ENCODE measurements at places on chromosomes 6 and 20.
A peak's percentile ranks its signal among the peaks of the same experiment; 100 is the strongest.

- no peak for DNase-seq
These were observed 48.2 kb downstream of the FRK start for GRCh38 chr6:116012471-116012949.

DNA sequence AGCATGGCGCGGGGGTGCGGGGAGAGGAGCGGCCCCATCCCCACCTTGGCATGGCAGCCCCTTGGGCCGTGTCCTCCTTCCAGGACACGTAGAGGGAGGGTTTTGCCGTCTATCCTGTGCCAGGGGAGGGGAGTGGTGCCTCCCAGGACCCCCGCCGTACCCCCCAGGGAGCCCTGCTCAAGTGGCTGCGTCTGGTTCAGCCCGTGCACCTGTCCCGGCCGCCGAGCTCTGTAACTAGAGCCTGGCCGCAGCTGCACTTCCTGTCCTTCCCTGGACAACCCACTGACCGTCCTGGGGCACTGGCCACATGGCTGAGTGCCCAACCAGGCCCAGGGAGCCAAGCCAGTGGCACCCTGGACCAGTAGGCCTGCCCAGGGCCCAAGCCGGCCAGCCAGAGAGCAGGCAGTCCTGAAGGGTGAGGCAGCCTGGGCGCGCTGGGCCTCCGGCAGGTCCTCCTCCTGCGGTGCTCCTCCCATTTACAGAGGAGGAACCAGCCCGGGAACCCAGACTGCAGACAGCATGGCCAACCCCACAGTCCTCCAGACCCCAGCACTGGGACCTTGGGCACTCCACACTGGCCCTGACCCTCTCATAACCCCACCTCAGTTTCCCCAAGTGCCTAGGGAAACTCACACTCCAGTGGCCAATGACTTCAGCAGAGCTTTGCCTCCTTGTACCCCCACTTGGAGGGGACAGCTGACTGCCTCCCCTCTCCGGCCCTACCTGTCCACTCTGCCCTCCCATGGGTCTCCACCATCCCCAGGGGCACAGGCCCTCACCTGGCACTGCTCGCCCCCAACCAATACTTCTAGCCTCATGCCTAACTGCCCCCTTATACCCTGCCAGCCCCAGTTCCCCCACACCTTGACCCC is 8.7 kb downstream of the LAMA5 start:
- no peak for DNase-seq

- DNase-seq, result no peak
These were observed 31.6 kb downstream of the GJA10 start for GRCh38 chr6:89925826-89926225.

- DNase-seq, result no peak
These were observed 74.8 kb downstream of the IYD start for GRCh38 chr6:150443621-150444020.

DNA sequence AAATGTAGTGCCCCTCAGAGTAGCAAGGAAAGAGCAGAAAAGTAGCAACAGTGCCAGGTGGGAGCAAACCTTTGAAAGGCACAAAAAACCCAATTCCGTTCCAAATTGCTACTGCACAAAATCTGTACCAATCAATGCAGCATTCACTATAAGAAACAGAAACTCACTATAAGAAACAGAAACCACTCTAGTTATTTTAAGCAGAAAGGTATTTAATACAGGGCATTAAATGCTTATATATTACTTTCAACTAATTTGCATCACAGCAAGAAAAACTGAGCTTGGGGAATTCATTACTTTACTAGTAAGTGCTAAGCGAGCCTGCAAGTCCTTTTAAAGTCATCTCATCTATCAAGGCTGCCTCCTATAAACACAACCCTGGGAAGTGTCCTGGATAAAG is 116.5 kb upstream of the OLIG3 start:
- DNase-seq, result no peak

DNA sequence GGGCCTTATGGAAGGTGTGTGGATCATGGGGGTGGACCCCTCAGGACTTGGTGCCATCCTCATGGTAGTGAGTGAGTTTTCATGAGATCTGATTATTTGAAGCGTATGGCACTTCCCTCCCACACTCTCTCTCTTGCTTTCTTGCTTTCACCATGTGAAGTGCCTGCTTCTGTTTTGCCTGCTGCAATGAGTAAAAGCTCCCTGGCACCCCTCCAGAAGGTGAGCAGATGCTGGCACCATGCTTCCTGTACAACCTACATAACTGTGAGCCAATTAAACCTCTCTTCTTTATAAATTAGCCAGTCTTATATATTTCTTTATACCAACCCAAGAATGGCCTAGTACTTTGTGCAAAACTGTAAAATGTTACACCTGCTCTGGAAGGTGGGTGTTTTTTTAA is 396.8 kb upstream of the HS3ST5 start:
- DNase-seq, result no peak

DNA sequence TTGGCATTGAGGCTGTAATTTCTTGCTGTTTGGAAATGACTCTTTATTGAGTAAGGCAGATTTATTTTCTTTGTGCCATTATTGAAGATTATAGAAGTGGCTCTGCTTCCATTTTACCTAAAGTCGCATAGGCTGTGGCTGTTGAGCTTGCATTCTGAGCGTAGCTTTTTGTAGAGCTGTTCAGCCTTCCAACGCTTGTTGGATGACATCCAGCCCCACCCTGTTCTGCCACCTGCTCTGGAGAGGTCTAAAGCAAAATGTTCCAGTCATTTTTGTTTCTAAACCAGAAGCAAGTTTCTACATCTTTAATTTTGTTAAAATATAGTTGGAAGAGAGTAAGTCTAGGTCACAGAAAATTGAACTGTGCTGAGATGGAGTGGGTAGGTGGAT is 24.4 kb downstream of the UST start:
- DNase-seq, result no peak

- no peak for DNase-seq
These were observed 212.8 kb downstream of the ZMYND8 start for GRCh38 chr20:47143657-47144056.

- no peak for DNase-seq
These were observed 17.2 kb downstream of the HEY2 start for GRCh38 chr6:125766641-125767040.

- DNase-seq, result peak; percentile 28
These were observed 868 bp downstream of the MC3R start for GRCh38 chr20:56249244-56249955.

DNA sequence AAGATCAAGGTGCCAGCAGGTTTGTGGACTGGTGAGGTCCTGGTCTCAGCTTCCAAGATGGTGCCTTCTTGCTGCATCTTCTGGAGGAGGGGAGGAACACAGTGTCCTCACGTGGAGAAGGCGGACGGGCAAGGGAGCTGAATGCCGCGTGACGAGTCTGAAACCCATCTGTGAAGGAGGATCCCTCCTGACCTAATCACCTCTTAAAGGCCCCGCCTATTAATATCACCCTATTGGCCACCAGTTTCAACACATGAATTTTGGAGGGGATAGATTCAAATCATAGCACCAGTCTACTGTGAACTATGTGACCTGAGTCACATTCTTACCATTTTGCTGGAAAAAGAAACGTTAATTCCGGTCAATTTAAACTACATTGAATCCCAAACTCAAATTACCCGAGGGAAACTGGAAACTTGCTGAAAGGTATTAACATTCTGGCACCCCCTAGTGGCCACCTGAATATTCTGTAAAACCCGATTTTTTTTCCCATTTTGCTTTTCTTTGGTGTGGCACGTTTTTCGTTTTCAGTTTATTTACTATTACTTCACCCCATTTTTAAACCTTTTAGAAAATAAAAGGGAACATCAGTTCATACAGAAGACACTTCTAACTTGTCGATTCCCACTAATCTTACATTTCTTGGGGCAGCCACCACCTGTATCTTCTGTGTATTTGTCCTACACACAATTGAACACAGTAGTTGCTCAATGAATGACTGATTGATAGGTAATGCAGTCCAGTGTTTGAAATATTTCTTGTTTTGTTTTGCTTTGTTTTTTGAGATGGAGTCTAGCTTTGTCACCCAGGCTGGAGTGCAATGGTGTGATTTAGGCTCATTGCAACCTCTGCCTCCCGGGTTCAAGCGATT is 17.9 kb upstream of the CCDC170 start:
- peak; percentile 59 for DNase-seq

- DNase-seq, result no peak
These were observed 89.3 kb downstream of the DTD1 start for GRCh38 chr20:18677126-18677525.

- DNase-seq, result no peak
These were observed 164.9 kb downstream of the LAMA2 start for GRCh38 chr6:129047834-129048233.

DNA sequence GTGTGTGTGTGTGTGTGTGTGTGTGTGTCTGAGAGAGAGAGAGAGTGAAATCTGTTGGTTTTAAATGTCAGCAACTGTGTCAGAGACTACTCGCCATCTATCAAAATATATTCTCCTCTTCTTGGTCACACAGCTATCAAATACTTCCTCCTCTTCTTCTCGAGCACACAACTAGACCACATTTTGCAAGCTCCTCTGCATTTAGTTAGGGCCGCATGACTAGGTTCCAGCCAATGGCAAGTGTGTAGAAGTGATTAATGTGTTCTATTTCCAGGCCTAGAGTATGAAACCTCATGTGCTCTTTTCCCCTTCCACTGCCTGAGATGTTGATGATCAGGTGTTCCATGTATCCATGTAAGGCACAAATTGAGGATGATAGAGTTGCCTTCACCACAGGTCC is 278.5 kb upstream of the MARCKS start:
- no peak for DNase-seq

DNA sequence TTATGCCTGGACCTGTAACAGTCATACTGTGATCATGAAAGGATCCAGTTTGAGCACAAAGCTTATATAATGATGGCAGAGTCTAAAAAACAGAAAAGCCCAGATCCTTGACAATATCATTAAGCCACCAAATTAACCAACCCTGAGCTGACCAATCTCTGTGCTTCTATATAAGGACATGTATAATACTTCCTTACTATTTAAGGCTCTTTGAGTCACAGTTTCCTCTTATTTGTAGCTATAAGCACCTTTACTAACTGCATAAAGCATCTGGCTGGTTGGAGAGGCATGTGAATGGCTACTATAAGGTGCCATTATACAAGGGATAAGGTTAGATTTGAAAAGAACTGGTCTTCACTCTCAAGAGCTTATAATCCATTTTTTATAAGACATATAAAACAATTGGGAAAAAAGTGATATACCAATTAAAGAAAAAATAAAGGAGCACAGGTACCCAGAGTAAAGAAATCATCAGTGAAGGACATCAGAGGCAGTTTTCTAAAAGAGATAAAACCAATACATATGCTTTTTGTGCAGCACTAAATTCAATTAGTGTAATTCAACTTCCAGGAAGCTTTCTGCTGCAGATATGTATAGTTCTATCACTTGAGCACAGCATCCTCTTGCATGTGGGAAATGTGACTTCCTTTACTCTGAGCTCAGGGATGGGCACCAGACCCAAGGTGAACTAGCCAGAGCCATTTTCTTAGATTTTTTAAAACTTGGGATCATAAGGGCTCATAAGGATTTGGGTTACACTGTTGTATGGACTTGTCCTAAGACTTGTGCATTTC is 121.0 kb downstream of the BTBD9 start:
- DNase-seq, result no peak

DNA sequence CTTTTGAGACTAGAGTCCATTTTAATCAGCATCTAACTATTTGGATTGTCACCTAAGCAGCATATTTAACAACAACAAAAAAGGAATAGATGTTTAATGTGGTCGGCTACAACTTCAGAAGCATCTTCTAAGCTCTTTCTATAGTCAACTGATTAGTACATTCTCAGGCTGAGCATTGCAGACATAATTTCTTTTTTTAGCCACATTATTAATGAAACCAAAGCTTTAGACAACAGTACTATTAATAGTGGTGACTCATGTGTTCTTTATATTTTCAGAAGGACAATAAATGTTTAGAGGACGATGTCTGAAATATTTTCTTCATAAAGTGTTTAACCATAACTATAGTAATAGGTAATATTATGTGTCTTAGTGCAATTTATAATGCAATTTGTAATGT is 52.4 kb downstream of the TPD52L1 start:
- no peak for DNase-seq

DNA sequence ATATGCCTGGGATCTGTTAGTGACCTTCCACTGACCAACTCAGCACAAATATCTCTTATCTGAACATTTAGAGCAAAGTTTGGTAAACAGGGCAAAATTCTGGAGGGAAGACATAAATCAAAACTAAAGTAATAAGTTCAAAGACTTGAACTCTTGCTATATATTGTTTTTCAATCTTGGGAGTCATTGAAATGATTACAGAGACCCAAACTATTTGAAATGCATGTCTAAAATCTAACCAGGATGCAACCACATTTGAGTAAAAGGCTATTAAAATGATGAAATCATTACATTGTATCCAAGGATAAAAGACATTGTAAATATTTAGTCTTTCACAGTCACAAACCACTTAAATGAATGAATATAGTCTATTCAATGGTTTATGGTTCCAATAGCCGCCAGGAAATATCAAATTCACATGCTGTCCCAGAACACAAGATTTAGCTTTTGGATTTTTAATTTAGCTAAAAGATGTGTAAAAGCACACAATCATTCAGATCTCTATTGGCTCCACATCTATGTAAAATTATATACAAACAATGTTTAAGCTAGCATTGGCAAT is 256.6 kb upstream of the EPHA7 start:
- DNase-seq, result no peak

DNA sequence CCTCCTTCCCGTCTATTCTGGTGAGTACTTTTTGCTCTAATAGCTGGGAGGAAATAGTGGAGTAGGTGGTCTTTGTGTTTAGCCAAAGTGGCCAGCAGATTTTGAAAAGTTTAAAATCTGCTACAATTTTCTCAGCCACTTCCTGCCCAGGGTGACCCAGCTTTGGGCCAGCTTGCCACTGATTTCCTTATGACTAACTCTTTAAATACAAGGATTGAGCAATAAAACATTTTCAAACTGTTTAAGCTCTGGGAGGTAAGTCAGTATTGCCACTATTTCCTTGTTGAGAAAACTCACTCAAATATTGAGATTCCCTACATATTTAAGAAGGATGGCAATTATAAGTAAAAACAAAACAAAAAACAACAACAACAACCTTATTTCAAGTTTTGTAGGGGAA is 54.5 kb downstream of the TRMT11 start:
- DNase-seq, result no peak

GRCh38 chr20:2244993-2245392 is 50.8 kb upstream of the TGM3 start:
- DNase-seq, result no peak

DNA sequence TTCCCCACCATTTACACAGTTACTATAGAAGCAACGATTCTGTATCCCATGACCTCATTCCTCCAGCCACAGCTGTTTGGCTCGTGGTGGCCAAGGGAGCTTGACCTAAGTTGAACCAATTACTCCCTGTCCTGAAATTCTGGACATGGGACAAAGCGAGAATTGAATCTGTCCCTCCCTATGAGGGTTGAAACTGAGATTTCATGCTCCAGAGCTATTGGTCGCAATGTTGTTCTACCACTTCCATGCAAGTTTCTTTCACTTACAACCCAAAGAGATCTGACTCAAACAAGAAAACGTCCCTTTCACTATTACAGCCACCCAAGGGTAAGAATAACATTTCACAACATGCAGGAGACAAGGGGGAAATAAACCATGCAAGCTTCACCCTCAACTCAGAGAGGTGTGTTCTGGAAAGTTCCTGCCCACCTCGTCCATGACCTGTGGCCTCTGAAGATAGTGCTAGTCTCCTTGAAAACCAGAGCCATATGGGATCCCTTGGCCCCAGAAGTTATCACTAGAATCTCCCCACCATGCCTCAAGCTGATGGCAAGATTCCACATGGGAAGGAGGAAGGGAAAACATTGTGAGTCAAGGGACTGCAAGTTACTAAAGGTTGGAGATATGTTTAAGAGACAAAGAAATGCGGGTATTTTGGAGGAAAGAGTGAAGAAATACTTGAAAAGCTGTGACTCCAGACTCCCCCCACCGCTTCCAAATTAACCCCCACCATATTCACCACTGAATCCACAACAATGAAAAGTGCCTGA is 74.5 kb upstream of the SRSF6 start:
- no peak for DNase-seq

All from GM10248 (cell line).